ENCODE measurements at places on chromosomes 16 and 17.

DNA sequence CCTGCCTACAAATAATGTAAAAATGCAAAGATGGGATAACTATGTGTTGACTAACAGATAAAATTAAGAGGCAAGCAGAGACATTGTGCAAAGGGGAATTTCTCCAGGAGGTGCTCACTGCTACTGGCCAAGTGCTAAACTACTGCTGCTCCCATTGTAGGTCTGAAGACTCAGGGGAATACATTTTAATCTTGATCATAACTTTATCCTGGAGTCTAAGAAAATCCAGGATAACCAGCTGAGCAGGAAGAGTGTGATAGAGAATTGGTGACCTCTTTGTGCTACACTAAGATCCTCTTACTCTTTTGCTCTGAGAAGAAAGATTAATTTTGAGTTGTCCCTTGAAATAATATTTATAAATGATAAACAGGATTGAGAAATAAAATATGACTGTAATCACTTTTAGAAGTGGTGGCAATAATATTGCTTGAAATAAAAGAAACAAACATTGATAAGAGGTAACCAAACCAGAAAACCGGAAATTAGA lies 5.9 kb downstream of the RNF43 start:
- no peak for DNase-seq

DNA sequence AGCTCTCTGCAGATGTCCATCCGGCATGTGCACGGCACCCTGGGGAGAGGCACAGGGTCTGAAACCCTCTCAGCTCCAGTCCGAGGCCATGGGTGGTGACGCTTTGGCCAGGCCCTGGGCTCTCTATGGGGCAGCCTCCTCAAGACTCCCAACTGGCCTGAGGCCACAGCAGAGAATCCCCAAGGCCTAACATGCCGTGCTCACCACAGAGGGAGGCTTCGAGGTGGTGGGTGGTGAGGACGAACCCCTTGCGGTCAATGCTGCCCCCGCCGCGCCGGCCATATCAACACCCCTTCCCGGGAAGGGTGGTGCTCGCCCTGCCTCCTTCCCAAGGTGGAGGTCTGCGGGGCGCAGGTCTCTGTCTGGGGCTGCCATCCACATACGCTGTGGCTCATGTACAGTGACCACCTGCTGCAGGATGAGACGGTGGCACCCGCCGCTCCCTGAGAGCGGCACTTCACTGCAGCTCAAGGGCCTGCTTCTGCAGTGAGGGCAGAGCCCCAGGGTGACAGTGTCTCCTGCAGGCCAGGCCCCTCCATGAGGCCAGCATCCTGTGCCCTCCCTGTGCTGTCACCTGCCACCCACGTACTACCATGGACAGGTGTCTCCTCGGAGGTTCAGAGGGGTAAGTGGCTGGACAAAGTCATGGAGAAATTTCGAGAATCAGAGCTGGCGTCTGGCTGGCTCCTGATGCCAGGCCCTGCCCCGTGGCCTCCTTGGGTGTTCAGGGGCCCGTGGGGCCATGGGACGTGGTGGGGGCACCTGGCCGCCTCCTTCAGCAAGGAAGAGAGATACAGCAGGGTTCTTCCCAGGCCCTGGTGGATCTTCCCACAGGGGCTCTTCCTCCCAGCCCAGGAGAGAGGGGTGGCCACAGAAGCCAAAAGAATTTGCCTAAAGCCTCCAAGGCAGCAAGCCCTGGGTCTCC lies 54.6 kb upstream of the ACSF3 start:
- DNase-seq = no peak

- no peak for DNase-seq
These were observed 27.9 kb downstream of the SMPD3 start for GRCh38 chr16:68420366-68420942.

- no peak for DNase-seq
These were observed 188.8 kb downstream of the CCDC182 start for GRCh38 chr17:57556320-57556719.

GRCh38 chr16:30032083-30032819 lies 1.2 kb upstream of the TLCD3B start:
- peak; percentile 79 for DNase-seq

GRCh38 chr17:57876866-57877237 lies 27.0 kb upstream of the MRPS23 start:
- no peak for DNase-seq

- DNase-seq = peak; percentile 49
These were observed 840 bp upstream of the CD300LB start for GRCh38 chr17:74532115-74532514.

DNA sequence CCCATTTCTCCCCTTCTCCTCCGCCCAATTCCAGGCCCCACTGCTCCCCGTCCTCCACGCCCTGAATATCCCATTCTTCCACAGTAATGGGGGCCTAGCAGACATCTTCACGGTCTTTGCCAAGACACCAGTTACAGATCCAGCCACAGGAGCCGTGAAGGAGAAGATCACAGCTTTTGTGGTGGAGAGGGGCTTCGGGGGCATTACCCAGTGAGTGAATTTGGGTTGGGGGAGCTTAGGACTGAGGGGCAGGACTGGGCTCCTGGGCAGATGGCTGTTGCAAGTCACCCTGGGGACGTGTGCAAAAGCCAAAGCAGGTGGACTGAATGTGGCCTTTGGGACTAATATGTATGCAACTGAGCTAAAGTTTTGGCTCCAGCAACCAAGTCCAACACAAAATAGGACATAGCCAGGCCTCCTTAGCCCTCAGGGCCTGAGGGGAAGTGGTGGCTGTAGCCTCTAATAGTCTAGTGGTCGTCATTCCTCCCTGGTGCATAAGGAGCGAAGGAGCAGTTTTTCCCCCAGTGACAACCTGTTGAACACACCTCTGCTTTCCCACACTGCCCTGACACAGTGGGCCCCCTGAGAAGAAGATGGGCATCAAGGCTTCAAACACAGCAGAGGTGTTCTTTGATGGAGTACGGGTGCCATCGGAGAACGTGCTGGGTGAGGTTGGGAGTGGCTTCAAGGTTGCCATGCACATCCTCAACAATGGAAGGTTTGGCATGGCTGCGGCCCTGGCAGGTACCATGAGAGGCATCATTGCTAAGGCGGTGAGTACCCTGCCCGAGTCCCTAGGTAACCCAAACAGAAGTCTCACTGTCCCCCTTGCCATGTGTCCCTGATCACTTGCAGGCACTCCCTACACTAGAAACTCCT lies 2.6 kb downstream of the ACADVL start:
- no peak for DNase-seq

DNA sequence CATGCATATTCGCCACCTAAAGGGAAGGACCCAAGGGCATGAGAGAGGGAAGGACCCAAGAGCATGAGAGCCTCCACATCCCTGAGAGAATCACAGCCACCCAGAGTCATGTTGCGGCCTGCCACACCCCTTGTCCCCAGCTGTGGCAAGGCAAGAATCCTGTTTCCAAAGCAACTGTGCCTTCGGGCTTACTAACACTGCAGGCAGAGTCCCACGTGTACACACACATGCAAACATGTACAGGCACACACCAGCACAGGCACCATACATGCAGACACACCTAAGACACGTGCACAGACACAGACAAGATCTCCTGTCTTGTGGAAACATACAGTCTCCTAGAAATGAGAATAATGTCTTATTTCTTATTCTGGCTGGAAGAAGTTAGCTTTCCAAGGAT lies 92.4 kb upstream of the CDYL2 start:
- DNase-seq = no peak

DNA sequence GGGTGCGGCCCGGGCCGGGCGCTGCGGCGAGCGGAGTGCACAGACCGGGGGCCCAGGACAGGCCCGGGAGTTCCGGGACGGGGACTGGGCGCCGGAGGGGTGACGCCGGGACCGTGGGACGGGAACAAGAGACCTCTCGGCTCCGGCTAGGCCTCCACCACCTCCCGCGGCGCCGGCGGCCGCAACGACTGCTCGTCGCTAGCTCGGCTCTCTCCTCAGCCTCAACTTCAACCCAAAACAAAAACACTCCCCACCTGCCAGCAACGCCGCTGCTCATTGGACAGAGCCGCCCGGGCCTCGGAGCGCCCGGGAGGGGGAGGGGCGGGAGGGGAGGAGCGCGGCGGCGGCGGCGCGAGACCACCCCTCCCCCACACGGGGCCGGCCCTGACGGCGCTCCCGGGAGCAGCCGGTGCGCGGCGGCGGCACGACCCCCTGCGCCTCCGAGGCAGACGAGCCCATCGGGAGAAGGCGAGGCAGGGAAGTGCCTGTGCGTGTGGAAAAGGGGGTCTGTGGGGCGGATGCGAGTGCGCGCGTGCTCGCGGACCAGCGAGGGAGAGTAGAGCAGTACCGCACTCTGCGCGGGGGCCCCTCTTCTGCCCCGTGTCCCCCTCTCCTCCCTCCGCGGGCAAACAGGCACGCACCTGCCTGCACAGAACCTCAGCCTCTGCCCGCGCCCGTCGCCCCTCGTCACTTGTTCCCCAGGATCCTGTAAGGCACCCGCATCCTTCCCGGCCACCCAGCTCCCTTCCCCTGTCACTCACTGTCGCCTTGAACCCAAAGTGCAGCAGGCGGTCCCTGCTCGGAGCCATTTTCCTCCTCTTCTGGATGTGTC lies at the start of gene FBXL20:
Gene FBXL20 (minus strand): TSS at position 215 of the 832 bp plus-strand sequence. CDS start 224 bp downstream, outside the sequence.
- peak; percentile 95 for DNase-seq

DNA sequence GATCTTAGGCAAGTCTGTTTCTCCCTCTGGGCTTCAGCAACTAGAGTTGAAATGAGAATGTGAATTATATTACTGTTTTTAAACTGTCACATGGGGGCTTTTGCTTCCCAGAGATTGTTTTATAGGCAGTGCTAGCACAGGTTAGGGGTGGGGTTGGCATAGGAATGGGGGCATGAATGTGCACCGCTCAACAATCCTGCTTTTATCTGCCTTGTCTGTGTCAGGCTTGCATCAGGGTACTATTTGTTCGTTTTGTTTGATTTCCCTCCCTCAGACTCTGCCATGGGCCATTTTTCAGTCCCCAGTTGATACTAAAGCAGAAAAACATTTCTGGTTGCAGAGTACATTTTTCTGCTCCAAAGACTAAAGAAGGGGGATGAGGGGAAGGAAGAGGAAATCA lies 34.6 kb upstream of the IRX6 start:
- DNase-seq = no peak
